ENCODE measurements at places on chromosomes 3 and 15.

- no peaks in the 10 kb centered on the region for H3K4me1 ChIP-seq
- no peak overlapping the region for H3K27ac ChIP-seq
- no peaks in the 10 kb centered on the region for H3K27me3 ChIP-seq
- no peaks in the 10 kb centered on the region for H3K36me3 ChIP-seq
- H3K4me3 ChIP-seq = no peak overlapping the region
- DNase-seq = no peak
These were observed 186.7 kb upstream of the CDIN1 start for GRCh38 chr15:36392676-36393266.

DNA sequence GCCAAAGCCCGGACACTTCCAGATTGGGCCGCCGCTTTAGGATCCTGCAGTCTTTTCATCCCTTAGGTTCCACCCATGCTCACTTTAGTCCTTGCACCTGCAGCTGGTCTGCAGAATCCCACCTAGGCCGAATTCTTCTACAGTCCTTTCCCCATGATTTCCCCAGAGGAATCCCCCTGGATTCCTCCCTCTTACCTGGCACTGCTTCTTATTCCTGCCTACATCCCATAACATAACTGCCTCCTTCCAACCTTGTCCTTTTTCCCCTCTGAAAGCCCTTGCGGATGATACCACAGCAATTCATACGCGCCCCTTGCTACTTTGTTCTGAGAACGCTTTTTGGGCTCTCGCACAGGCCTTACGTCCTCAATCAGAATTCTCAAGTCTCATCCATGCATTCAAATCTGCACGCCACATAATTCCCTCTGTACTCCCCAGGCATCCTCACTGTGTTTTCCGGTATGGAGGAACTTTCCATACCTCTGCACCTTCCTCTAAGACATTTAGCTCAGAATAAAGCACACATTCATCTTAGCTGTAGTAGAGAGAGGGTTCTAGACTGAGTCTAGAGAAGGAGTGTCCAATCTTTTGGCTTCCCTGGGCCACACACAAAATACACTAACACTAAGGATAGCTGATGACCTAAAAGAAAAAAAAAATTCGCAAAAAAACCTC lies 619 bp downstream of the EIF2AK4 start:
- H3K27me3 ChIP-seq = no peaks in the 10 kb centered on the region
- peak overlapping the region; percentile 89 for H3K4me3 ChIP-seq
- peaks cover 38% of the 10 kb centered on the region for H3K4me1 ChIP-seq
- no peak for DNase-seq

- H3K27me3 ChIP-seq = no peaks in the 10 kb centered on the region
- H3K27ac ChIP-seq = no peak overlapping the region
- peaks cover 2% of the 10 kb centered on the region for H3K4me1 ChIP-seq
- H3K36me3 ChIP-seq = no peaks in the 10 kb centered on the region
These were observed 327.3 kb upstream of the SATB1 start for GRCh38 chr3:18752273-18752934.

DNA sequence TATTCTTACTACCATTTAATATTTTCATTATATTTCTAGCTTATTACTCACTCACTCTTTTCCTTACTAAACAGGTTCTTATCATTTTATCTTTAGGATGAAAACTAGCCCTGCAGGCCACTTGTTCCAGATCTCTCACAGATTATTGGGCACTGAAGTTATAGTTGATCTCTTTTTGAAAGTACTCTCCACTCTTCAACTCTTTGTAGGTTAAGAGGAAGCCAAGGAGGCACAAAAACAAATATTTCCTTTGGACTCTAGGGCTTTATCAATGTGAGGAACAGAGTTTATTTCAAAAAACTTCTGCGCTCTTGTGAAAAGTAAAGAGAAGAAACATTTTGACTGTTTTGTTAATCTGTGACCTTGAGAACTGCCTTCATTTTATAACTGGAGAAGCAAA lies 96.0 kb upstream of the NPHP3 start:
- no peaks in the 10 kb centered on the region for H3K36me3 ChIP-seq
- no peaks in the 10 kb centered on the region for H3K27me3 ChIP-seq
- no peak overlapping the region for H3K4me3 ChIP-seq
- no peak overlapping the region for H3K27ac ChIP-seq
- no peak for DNase-seq

All from GM23338 (cell line).